ENCODE measurements at places on chromosomes 12 and 14. TPM values are rescaled to one million over a fixed set of nuclear protein-coding genes. Genes with fewer than 3 reads are reported as not detected.
A peak's percentile ranks its signal among the peaks of the same experiment; 100 is the strongest.

DNA sequence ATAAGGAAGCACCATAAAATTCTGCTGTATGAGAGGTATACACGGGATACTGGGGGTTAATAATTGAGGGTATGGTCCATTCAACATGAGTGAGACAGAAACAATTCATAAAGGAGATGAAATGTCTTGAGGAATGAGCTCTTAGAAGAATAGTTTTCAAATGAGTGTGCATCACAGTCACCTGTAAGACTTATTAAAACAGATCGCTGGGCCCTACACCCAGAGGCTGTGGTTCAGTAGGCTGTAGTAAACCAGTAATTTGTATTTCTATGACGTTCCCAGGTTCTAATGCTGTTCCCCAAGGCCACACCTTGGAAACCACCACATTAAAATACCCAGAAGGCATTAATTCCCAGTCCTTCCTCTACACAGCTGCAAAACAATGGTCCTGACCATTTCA, 49.6 kb downstream of the CAND1 start:
- H3K27me3 ChIP-seq = no peaks in the 10 kb centered on the region
- no peak overlapping the region for H3K27ac ChIP-seq
- H3K4me1 ChIP-seq = peaks cover 3% of the 10 kb centered on the region

- H3K36me3 ChIP-seq = no peaks in the 10 kb centered on the region
- H3K4me1 ChIP-seq = no peaks in the 10 kb centered on the region
- H3K4me3 ChIP-seq = no peak overlapping the region
- no peak overlapping the region for H3K27ac ChIP-seq
- DNase-seq = peak; percentile 45
Measured at GRCh38 chr12:31849090-31849687, 110.0 kb upstream of the RESF1 start.

- no peak overlapping the region for H3K27ac ChIP-seq
- H3K27me3 ChIP-seq = no peaks in the 10 kb centered on the region
- no peaks in the 10 kb centered on the region for H3K4me1 ChIP-seq
- H3K4me3 ChIP-seq = no peak overlapping the region
- no peaks in the 10 kb centered on the region for H3K36me3 ChIP-seq
Measured at GRCh38 chr14:103002578-103003350, 54.6 kb downstream of the CDC42BPB start.

DNA sequence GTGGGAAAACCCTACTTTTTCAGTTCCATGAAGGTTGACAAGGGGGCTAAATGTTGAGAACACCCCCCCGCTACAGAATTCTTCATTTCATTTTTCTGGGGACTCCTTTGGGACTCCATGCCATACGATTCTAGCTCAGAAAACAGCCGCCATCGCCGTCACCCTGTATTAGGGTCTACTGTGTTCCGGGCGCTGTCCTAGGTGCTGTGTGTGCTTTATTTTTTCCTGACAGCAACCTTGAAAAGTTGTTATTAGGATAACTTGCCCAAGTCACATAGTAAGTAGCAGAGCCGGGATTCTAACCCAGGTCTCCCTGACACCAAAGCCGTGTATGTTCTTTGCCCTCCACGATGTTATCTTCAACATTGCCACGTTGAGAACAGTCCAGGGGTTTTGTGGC, 55.1 kb downstream of the IQSEC3 start:
- H3K27ac ChIP-seq = no peak overlapping the region
- no peaks in the 10 kb centered on the region for H3K27me3 ChIP-seq
- H3K4me1 ChIP-seq = no peaks in the 10 kb centered on the region

DNA sequence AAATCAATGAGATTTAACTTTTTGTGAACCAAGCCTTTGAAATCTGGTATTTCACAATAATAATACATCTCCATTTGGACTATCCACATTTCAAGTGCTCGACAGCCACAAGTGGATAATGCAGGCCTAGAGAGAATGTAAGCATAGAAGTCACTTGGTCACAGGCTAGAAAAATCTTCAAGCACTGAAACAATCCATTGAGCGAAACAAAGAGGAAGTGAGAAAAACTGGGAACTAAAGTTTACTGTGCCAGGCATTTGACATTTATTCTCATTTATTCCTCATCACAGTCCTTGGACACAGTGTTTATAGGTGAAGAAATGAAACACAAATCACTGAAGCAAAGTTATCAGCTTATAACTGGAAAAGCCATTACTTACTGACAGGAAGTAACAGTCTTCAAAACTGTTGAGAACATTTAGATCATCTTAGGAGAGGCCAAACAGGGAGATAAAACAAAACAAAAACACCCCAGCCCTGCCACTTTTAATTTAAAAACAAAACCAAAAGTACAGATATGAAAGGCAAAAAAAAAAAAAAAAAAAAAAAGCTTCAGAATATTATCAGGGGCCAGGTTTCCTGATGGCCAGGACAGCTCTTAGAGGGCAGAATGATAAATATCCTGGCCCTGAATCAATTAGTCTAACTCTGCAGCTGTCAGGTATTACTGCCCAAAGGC, 29.2 kb downstream of the GNS start:
- H3K4me3 ChIP-seq = peak overlapping the region; percentile 46
- H3K4me1 ChIP-seq = peaks cover 11% of the 10 kb centered on the region
- peaks cover 15% of the 10 kb centered on the region for H3K36me3 ChIP-seq

DNA sequence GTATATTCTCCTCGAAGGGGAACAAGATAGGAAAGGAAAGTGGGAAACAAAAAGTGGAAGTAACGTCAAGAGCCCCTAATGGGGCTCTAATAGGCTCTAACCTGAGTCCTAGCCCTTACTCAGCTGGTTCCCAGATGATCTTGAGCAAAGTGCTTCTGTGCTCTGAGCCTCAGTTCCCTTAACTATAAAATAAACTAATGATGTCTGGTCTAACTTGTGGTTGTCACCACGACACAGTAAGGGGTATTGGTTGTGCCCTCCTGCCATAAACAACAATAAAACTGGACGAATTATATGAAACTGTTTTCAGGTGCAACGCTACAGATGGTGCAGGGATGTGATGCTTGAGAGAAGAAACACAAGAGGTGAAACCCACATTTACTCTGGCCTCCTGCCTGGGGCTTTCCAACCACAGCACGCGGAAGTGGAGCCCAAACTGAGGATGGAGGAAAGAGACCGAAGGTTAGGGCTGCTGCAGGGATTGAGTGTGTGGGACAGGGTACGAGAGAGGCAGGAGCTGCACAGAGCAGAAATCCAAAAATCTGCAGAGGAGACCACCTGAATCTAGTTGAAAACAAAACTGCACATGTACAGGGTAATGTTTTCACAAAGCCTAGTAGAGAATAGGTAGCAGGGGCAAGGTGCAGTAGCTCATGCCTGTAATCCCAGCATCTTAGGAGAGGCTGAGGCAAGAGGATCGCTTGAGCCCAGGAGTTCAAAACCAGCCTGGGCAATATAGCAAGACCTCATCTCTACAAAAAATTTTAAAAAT, 45.6 kb upstream of the BCL2L14 start:
- H3K4me1 ChIP-seq = peaks cover 10% of the 10 kb centered on the region
- H3K27me3 ChIP-seq = no peaks in the 10 kb centered on the region
- DNase-seq = peak; percentile 34
- H3K27ac ChIP-seq = no peak overlapping the region
- H3K4me3 ChIP-seq = peak overlapping the region; percentile 29
- H3K36me3 ChIP-seq = no peaks in the 10 kb centered on the region

GRCh38 chr14:59507752-59508103, 23.4 kb downstream of the JKAMP start:
- DNase-seq = no peak
- H3K4me3 ChIP-seq = no peak overlapping the region

DNA sequence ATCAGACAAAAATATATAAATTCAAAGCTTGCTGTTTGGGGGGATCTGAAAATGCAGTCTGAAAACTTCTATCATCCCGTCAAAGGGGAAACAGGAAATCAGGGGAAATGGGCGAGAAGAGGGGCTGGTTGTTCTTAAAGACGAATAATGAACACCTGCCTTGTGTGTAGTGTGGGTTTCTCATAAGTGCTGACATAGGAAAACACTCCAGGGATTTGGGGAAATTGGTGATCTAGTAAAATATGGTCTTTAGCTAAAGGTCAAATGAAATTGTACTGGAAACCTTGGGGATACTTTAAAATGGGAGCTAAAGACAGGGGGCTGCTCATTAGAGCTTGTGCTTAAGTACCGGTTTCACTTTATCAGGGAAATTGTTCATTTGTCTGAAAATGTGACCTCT, 39.6 kb upstream of the PIK3C2G start:
- no peak overlapping the region for H3K27ac ChIP-seq
- no peaks in the 10 kb centered on the region for H3K36me3 ChIP-seq
- H3K27me3 ChIP-seq = no peaks in the 10 kb centered on the region
- no peak for DNase-seq
- no peak overlapping the region for H3K4me3 ChIP-seq

DNA sequence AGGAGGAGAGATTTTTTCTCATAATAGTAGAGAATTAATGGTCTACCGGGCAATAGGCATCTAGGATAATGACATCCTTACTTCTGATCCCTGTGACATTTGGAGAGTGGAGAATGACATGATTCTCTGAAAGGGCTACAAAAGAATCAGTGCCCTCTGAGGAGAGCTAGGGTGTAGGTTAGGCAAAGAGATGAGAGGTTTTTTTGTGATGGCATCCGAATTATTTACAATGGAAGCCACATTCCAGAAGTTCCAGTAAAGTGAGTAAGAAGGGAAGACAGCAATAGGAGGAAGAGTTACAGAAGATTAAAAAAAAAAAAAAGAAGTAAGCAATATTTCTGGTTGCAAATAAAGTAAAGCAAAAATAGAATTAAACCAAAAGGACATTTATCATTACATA, 478.0 kb downstream of the RMST start:
- H3K36me3 ChIP-seq = no peaks in the 10 kb centered on the region
- no peaks in the 10 kb centered on the region for H3K27me3 ChIP-seq
- H3K4me3 ChIP-seq = no peak overlapping the region
- no peak for DNase-seq

The FBXO34 gene
- total RNA-seq = 32.4 TPM

The SMIM41 gene
- total RNA-seq = 0.54 TPM

The CLECL1 gene
- 0.84 TPM for total RNA-seq

The CARMIL3 gene
- 0.52 TPM for total RNA-seq

The KRT77 gene
- total RNA-seq = not detected

Data from CD4-positive, CD25-positive, alpha-beta regulatory T cell (primary cell).